ENCODE measurements at places on chromosomes 13 and 19.

- DNase-seq: no peak
Observed at GRCh38 chr19:50568728-50569698, 778 bp upstream of the LRRC4B start.

DNA sequence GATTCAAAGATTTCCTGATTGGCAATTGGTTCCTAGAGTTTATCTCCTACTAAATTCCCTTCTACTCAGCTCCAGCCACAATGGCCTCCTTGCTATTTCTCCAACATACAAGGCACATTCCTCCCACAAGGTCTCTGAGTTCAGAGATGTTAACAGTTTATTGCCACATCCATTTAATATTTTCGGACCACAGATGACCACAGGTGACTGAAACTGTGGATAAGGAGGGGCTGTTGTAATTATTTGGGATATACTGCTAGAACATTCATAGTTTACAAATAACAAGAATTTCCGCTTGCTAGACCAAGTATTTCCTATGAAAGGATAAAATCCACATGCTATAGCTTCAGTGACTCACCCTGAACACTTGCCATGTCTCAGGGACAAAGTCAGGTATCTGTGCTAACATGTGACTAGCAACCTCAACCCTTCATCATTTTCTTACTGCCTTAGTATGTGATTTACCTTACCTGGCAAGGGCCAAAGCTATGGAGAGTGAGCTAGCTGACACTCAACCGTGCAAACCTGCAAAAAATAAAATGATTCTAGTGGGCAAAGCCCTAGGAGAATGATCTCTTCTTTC lies 117.7 kb downstream of the TBC1D4 start:
- DNase-seq: no peak

- no peak for DNase-seq
Observed at GRCh38 chr19:28349604-28350003, 863.3 kb downstream of the UQCRFS1 start.

GRCh38 chr19:49130325-49130724 lies 11.0 kb downstream of the PPFIA3 start:
- DNase-seq: no peak

GRCh38 chr13:53398051-53398450 lies 369.4 kb downstream of the OLFM4 start:
- DNase-seq: no peak

- no peak for DNase-seq
Observed at GRCh38 chr19:7888826-7889217, 512 bp downstream of the LRRC8E start.

GRCh38 chr19:3119693-3120380 lies 16.0 kb upstream of the GNA15 start:
- no peak for DNase-seq

DNA sequence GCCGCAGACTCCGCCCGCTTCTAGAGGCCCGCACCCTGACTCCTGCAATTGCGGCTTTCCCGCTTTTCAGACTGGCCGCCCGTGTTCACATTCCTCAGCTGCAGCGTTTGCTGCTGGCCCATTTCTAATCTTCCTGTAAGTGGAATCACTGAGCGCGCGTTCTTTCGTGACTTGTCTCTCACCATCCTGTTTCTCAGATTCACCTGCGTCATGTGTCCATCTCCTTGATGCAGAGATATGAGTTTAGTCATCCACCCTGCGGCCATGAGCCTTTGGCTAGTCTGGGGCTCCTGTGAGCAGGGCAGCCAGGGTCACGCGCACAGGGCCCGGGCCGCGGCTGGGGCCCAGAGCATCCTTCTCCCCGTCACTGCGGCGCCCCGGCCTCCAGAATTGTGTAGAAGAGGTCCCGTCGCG lies 110.0 kb downstream of the CRYL1 start:
- no peak for DNase-seq

DNA sequence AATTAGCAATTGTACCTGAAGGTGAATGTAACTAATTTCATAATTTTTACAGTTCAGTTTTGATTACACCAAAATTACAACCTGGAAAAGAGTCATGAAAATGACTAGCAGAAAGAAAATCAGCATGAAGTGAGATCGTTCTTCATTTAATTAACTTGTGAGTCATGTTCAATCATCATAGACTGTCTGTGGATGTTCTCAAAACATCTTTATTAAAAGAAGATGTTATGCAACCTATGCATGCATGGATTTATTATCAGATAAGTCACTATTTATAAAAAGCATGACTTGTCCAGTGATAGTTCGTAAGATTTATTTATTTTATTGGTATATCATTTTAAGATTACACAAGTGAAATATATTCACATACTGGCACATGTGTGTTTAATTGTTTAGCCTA lies 245.9 kb downstream of the ITGBL1 start:
- no peak for DNase-seq

GRCh38 chr19:35278578-35279284 lies 3.6 kb upstream of the HAMP start:
- no peak for DNase-seq

- no peak for DNase-seq
Observed at GRCh38 chr13:57311009-57311586, 144.1 kb downstream of the PRR20E start.

- DNase-seq: no peak
Observed at GRCh38 chr19:38287604-38288003, 16.4 kb upstream of the C19orf33 start.

DNA sequence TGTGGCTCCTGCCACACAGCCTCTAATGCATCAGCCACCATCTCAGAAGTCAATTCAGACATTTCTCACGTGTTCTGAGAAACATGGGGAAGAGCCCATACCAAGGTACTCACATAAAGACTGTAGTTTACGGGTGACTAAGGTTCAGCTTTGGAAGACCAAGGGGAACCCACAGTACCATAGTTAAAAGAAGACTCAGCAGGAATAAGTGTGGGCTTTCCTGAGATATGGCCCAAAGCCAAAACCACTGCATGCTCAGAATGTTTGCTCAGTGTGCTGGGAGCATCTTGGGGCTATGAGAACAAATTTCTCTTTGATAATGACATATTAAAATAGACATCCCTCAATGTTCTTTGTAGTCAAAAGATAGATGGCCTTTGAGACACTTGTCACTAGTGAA lies 283.8 kb downstream of the DCT start:
- no peak for DNase-seq

DNA sequence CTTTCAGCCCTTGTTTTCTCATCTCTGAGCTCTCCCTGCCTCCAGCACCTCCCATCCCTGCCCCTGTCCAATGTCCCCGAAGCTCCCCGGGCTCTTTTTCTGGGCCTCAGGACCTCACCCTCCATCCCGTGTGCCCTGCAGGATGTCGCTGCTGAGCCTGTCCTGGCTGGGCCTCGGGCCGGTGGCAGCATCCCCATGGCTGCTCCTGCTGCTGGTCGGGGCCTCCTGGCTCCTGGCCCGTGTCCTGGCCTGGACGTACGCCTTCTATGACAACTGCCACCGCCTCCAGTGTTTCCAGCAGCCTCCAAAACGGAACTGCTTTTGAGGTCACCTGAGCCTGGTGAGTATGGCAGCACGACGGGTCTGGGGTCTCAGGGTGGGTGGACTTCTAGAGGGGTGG lies 51.1 kb upstream of the CYP4F8 start:
- no peak for DNase-seq

DNA sequence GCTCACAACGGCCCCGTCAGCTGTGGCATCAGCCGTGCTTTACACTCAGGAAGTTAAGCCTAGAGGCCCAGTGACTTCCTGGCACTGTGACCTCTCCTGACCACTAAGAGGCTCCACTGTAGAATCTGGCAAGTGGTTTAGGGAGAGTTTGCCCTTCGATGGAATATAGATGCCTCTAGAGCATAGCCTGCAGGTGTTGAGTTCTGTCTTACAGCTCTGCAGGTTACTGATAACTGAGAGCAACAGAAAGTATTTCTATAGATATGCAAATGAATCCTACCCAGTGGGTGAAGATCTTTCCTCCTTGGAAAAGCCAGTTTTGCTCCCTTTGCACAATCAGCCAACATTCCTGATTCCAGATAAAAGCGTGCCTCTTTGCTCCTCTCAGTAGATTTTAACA lies 35.8 kb downstream of the ATP12A start:
- no peak for DNase-seq

GRCh38 chr13:97193577-97193976 lies 28.6 kb upstream of the MBNL2 start:
- DNase-seq: no peak

DNA sequence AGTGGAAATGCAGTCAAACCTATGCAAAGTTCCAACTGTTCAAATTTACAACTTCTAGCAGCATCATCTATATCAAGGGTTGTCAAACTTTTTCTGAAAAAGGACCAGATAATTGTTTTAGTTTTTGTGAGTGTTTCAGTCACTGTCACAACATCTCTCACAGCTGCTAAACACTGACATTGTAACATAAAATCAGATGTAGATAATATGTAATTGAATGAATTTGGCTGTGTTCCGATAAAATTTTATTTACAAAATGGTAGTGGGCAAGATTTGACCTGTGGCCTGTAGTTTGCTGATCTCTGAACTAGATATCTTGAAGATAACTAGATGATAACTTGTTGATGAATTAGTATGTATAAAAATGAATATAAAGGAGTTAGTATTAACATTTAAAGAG lies 1679.1 kb upstream of the PCDH20 start:
- DNase-seq: no peak

- no peak for DNase-seq
Observed at GRCh38 chr13:71618159-71618558, 248.8 kb downstream of the DACH1 start.

- no peak for DNase-seq
Observed at GRCh38 chr19:1624458-1624857, 19.2 kb upstream of the UQCR11 start.

DNA sequence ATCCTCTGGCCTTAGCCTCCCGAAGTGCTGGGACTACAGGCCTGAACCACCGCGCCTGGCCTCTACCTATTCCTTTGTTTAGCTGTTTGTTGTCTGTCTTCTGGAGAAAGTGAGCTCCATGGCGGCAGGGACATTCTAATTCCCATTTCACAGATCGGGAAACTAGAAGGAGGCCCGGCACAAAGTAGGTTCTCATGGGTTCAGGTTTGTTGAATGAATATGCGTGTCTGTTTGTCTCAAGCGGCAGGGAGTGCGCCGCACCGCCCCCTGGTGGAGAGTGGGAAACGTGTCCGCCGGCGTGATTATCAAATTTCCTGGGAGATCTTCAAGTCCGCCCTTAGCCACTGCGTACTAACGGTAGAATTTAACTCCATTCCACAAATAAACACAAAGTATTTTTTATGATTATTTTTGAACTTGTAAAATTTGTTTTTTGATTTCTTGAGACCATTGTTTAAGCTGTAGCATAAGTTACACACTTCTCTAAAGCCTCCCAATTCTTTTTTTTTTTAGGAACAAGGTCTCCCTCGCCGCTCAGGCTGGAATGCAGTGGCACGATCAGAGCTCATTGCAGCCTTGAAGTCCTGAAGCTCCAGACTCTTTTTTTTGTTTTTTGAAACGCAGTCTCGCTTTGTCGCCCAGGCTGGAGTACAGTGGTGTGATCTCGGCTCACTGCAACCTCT lies 8.9 kb upstream of the CCDC9 start:
- DNase-seq: peak; percentile 56

DNA sequence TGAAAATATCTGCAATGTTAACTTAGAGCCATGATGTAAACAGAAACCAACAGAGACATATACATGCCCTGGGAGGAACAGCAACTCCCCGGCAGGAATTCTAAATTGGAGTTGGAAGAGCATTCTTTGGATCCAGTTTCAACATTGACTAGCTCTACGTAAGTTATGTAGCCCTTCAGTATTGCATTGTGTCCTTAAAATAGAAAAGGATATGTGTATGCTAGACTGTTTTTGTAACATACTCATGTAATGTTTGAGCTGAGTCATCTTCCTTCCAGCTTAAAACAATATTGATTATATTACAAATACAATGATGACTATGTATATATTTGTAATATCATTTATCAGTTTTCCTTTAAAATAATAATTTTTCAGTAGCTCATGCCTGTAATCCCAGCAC lies 1422.2 kb upstream of the PCDH20 start:
- DNase-seq: no peak

DNA sequence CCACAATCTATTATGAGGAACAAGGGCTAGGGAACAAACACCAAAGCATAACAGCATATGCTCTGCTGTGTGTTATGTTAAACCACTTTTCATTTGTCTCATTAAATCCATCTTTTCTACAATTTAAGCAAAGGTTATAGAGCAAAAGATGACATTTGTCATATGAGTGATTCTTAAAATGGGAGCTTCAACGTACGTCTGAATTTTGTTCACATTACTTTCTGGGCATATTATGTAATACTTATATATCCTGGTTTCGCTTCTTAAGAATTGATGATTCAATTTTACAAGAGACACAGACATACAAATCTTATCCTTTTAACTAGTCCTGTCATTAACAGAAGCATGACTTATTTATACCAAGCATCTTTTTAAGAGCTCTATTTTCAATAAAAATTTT lies 3.3 kb upstream of the TPP2 start:
- DNase-seq: no peak

DNA sequence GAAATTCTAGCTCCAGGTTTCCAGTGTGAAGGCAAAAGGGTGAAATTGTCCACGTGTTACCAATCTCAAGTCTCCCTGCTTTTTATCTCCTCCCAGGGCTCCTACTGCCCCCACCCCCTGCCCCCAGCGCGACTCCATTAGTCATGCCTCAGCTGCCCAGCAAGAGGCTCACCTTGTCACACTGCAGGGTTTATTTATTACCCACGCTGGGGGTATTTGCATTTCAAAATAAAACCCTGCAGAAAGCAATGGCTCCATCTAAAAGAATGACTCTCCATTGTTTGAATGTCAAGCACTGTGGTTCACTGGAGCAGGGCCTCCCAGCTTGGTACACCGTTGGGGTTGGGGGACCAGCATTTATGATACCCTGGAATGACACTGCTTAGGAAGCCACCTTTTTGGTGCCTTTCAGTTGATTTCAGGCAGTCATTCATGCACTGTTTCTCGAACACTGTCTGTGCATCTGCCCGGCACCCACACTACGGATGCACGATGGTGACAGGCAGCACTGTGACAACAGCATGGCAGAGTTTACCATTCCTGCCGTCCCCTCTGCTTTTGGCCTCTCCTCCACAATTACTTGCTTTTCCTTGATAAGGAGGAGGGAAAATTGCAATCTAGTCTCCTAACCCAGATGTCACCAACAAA lies 9.9 kb upstream of the POP4 start:
- no peak for DNase-seq

- no peak for DNase-seq
Observed at GRCh38 chr19:17802137-17802858, 7.4 kb downstream of the B3GNT3 start.

DNA sequence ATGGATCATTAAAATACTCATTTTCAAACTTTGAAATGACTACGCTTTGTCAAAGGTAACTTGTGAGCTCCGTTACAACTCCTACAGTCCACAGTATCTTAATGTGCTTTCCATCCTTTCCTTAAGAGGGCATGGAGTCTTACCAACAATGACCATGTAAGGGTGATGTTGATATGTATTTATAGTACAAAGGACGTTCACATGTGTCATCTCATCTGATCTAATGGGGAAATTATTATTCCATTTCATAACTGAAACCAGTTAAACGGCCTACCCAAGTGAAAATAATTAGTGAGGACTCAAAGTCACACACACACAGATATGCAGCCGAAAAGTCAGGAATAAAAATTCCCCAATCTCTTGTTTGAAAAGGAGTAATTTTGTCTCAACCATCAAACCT lies 9.6 kb downstream of the USP12 start:
- no peak for DNase-seq
